ENCODE measurements at places on chromosomes 12 and 14.
A peak's percentile ranks its signal among the peaks of the same experiment; 100 is the strongest.

DNA sequence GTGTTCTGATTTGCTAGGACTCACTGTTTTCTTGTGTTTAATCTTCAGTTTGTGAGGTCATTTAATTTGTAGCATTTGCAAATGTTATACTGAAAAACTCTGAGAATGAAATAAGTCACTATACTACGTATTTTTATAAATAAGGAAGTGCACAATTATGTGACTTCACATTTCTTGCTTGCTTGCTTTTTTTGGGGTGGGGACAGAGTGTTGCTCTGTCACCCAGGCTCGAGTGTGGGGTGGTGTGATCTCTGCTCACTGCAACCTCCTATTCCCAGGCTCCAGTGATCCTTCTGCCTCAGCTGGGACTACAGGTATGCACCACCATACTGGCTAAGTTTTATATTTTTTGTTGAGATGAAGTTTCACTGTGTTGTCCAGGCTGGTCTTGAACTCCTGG lies 32.7 kb downstream of the RBM25 start:
- DNase-seq: no peak

DNA sequence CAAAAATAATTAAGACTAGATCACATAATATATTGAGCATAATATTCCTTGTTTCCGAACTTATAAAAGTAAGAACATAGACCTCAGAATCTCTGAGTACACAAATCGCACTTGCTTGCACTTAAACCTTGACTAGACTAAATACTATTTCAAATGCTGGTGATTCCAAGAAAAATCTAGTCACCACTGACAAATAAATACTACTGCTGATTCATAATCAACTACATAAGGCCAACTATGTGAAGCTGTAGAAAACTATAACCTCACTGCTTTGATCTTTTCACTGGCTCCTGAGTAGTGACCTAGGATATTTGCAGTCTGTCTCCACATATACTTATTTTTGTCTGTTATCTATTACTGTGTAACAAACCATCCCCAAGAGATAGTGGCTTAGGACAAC lies 245.4 kb downstream of the DIO2 start:
- DNase-seq: no peak

GRCh38 chr12:23504641-23505399 lies 444.6 kb downstream of the SOX5 start:
- DNase-seq: no peak

GRCh38 chr12:54588110-54588889 lies at the start of gene PPP1R1A:
Gene PPP1R1A (minus strand): TSS chr12:54588659. CDS start chr12:54588488, 171 bp downstream.
- no peak for DNase-seq

DNA sequence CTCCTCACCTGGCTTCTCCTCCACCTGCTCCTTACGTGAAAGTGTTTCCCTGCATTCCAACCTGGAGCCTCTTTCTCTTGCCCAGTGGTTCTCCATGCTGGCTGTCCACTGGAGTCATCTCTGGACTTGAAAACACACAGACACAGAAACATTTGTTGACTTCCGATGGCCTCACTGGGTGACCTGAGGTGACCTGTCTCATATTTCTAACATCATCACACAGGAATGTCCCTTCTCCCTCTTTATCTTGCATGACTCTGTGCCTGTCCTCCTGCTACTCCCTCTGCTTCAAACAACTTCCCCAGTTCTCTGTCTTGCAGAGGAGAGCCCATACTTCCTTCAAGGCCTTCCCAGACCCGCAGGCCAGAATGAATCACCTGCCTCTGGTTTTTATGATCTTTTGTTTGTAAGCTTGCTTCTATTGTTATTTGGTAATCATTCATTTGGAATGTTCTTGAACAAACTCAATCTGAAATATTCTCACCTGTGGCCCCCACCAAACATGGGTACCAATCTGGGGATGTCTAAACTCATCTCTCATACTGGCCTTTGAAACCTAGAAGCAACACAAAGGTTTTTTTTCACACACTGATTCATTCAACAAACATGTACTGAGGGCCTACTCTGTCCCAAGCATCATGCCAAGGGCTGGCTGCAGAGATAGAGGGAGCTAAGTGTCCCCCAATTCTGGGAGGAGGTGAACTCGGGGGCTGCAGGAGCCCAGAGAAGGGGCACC lies 9.7 kb upstream of the RIN3 start:
- DNase-seq: peak; percentile 84

GRCh38 chr12:24681570-24681969 lies 267.3 kb downstream of the BCAT1 start:
- DNase-seq: no peak

GRCh38 chr12:81639196-81639595 lies 120.0 kb downstream of the PPFIA2 start:
- no peak for DNase-seq

DNA sequence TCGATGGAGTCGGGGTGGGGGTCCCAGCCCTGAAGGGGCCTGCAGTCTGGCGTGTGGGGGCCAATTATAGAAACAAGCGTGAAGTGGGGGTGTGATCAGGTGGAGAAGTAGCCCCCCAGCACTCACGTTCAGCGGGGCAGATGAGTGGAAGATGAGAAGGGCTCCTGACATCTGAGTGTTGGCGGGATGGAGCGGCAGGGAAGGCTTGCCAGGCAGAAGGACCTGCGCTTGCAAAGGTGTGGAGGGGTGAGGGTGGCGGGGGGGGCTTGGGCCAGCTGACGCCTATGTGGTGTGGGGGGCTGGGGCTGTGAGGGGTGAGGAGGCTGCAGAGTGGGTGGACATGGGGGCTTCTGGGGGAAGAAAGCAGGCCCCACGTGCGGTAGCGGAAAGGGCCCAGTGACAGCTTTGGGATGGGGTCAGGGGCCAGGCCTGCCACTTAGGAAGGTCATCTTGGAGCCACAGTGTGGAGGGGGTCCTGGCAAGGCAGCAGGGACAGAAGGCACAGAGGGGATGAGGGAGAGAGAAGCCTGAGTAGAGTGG lies 22.2 kb upstream of the BEGAIN start:
- no peak for DNase-seq

DNA sequence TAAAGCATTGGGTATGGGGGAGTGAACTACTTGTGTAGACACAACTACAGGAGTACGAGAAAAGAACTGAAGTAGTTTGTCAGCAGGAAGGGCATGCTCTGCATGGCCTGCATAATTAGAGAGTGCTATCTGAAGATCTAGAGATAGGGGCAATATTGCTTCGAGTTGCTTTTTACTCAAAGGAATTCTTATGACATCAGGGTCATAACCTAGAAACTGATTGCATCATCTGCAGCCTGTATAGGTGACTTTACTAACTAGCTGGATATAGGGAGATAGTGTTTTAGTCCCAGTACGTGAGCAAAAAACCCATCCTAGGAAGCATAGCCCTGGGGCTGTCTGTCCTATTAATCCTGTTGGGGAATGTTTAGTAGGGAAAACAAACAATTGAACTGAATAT lies 39.8 kb downstream of the TMTC3 start:
- DNase-seq: no peak

- DNase-seq: no peak
Measured at GRCh38 chr12:117390866-117391265, 29.4 kb upstream of the NOS1 start.

DNA sequence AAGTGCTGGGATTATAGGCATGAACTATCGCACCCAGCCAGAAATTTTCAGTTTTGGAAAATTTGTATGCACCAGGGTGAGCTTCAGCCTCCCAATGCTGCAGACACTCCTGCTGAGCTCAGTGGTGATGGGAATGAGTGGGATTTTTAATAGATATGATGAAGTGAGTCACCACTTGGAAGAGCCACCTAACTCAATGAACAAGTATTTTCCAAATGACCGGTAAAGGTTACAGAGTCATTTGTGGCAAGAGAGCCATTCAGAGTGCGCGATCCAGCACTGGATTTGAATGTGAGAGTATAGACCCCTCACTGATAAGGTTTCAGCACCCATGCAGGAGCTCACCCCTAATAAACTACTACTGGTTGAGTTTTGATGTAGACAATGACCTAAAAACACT lies 100.7 kb downstream of the PPP2R5C start:
- DNase-seq: no peak

GRCh38 chr12:4269279-4269991 lies 4.1 kb upstream of the CCND2 start:
- no peak for DNase-seq

- no peak for DNase-seq
Measured at GRCh38 chr14:69540654-69541335, 33.9 kb downstream of the CCDC177 start.

DNA sequence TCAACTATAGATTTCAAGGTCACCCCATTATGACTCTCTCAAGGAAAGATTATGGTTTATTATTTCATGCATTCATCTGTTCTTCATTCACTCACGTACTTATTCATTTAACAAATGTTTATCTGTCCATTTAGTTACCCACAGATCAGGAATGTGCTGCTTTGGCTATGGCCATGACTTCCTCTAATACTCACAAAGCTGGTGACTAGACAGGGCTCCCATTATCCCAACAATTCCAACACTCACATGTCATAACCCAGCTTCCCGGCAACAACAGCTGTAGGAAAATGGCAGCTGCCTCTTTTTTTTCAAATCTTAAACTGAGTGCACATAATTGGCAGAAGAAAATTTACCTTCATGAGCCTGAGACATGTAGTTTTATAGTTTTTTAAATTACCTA lies 190.8 kb upstream of the CCDC196 start:
- no peak for DNase-seq
